ENCODE measurements at places on chromosomes 7 and 10. TPM values are rescaled to one million over a fixed set of nuclear protein-coding genes. Genes with fewer than 3 reads are reported as not detected.

DNA sequence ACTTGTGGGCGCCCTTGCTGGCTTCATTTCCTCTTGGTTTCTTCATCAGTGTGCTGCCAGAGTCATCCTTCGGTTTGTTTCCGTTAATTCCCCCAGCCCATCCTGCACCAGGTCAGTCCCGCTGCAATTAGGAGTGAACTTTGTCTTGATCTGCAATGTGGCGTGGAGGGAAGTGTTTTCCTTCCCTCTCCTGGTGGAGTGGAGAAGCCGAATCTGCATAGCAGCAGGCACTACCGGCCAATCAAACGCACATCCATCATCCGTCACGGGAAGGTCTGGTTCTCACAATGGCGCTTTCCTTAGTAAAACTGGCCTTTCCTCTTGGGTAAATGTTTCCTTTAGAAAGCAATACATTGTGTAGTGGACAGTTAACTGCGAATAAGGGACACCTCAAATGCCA, 337.5 kb downstream of the CXCL12 start:
- no peak for DNase-seq

DNA sequence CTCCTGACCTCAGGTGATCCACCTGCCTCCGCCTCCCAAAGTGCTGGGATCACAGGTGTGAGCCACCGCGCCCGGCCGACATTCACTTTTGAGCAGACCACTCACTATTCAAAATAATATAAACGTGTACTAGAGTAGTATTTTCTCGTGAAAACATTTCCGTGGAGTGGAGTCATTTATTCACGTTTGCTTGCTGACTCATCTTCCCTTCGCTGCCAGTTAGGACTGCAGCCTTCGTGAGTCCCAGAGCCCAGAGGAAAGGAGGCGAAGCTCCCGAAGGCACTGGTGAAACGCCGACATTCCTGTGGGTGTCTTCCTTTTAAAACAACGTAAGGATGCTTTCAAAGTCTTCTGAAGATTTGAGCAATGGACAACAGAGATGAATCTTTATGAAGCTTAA, 10.9 kb upstream of the INPP5A start:
- DNase-seq = no peak

DNA sequence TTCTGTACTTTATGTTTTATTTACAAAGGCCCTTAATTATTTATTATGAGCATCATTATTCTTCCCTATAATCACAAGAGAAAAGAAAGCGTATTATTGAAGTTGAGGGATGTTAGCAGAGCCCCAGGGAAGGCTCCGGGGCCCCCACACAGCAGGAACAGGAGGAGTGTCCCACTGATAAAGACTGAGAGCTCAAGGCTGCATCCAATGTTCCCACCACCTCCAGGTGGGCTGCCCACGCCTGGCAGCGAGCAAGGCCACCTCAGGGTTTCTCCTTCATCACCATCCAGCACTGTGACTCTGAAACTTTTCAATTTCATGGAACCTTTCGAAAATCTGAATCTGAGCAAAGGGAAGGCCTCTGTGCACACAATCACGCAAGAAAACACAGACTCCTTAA, 35.9 kb upstream of the WIPF3 start:
- no peak for DNase-seq

DNA sequence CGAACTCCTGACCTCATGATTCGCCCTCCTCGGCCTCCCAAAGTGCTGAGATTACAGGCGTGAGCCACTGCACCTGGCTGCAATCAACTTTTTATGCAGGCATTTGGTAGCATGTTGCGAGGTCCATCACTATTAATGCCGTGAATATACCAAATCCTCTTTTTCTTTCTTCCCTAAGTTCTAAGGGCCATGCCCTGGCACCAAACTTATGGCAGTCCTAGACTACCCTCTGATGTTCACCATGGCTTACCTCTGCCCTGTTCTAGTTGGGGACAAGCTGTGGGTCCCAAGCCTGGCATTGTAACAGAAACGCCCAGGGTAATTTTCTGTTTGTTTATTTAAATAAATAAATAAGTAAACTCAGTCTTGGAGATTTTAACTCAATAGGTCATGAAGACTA, 13.3 kb downstream of the PRSS2 start:
- no peak for DNase-seq

- no peak for DNase-seq
These were observed 90.6 kb upstream of the PDCD4 start for GRCh38 chr10:110781139-110781538.

FGF8 gene
- 9.7 TPM for polyA plus RNA-seq

GAD2 gene
- 2.7 TPM for polyA plus RNA-seq

RTKN2 gene
- 11.0 TPM for polyA plus RNA-seq
